ENCODE measurements at places on chromosomes 1 and 21.

GRCh38 chr1:173009597-173009996 is 41.1 kb downstream of the TNFSF18 start:
- no peak for DNase-seq

- DNase-seq: no peak
Observed at GRCh38 chr1:203373991-203374390, 23.1 kb upstream of the FMOD start.

DNA sequence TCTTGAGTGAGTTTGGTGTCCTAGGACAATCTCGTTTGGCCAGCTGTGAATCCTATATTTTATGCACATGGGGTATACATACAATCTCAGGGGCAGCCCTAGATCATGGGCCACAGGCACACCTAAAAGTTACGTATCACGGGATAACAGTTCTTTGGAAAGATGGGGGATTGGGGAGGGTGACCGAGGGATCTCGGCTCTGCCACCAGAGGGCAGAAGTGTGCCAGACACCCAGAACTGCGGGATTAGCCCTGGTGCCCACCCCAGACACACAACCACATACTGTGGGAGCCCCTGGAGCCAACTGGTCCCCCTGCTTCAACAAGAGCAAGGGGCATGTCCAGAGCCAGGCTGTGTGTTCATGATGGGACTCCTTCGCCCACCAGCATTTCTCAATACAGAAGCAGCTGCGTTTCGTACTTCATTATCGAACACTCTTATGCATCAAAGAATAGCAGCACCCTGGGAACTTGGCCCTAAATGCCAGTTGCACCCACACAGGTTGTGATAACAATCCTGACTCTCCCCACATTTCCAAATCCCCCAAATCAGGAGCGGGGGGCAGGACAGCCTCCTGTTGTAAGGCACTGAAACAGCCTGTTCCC is 37.4 kb downstream of the TMCO4 start:
- peak; percentile 13 for DNase-seq

DNA sequence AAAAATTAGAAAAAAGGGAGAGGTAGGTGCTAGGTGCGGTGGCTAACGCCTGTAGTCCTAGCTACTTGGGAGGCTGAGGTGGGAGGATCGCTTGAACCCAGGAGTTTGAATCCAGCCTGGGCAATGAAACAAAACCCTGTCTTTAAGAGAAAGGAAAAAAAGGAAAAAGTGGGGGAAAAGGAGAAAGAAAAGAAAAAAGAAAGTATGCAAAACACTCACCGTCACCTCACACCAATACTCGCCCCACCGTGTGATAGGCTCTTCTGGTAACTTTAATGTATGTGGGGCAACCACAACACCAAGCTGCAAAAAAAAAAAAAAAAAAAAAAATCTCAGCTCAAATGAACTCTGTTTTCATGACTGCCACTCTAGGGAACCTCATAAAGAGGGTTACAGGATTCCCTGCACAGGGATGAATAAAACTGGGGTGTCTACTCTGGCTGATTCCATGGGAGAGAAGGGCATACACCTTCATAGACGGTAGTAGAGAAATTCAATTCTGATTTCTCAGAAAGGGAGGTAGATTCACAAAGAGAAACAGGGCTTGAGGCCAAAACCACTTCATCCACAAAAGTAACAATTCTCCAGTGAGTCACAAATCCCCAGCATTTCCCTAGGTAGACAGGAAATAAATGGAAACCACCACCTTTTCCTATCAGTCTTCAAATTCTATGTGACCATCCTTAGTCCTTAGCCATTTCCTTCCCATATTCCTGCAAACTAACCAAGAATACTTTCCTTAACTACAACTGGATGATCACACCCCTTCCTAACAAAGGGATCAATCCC is 2.5 kb downstream of the MRPL9 start:
- DNase-seq: no peak

DNA sequence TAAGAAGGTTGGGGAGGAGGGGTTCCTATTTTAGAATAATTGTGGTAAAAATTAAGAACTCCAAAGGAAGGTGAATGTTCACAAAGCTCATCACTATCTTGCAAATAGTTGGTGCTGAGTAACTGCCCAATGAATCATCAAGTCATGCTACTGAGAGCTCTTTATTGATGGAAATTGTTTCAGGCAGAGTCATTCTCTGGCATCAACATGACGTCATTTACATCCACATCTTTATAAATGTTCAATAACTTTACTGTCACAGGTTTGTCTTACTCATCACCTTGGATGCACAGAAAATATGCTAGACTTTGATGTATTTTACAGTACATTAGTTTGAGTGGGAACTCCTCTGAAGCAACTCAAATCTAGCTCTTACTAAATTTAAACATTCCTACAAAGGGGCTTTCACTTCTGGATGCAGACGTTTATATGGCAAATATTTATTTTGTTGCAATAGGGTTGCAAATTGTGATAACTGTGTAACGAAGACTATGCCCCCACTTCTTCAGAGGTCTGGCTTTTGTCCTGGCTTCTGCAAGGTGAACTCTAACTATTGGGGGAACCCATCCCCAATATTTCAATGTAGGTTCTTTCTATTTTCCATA is 273.7 kb upstream of the AJAP1 start:
- no peak for DNase-seq

DNA sequence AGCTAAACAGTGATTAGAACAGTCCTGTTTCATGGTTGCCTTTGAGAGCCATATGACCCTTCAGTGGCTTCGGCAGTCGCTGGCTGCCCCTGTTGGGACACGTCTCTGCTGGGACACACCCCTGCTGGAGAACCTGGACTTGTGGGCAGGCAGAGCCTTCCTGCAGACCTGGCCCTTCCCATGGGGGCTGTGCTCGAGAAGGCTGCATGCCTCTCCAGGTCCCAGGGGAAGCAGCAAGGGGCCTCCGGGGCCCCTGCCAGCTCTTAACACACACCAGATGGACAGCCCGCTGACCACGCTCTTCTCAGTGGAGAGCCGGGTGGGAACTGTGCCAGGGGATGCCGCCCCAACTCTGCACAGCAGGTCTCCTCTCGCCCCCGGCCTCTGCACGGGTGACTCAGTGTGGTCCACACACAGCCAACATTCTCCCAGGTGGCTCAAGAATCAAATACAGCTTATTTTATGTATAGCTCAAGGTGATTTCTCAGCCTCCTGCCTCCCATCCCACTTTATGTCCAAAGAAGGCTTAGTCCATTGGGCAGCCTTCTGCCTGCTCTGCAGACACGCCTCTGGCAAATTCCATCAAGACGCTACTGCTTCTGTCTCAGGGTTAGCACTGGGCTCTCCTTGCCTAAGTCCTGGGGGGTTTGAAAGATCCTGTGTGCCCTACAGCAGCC is 450.8 kb downstream of the KIF26B start:
- DNase-seq: no peak

GRCh38 chr21:26881504-26882228 is 36.5 kb upstream of the ADAMTS1 start:
- no peak for DNase-seq

- no peak for DNase-seq
Observed at GRCh38 chr1:45304311-45305081, 22.2 kb upstream of the HPDL start.

- no peak for DNase-seq
Observed at GRCh38 chr1:75234562-75234961, 100.4 kb downstream of the LHX8 start.

- peak; percentile 66 for DNase-seq
Observed at GRCh38 chr1:200971955-200972711, 51.4 kb downstream of the KIF21B start.

GRCh38 chr1:201184307-201185122 is 6.1 kb upstream of the IGFN1 start:
- no peak for DNase-seq

GRCh38 chr21:19608101-19608621 is 1204.6 kb upstream of the TMPRSS15 start:
- no peak for DNase-seq

GRCh38 chr1:154062309-154062708 is 71.7 kb downstream of the RPS27 start:
- DNase-seq: no peak

DNA sequence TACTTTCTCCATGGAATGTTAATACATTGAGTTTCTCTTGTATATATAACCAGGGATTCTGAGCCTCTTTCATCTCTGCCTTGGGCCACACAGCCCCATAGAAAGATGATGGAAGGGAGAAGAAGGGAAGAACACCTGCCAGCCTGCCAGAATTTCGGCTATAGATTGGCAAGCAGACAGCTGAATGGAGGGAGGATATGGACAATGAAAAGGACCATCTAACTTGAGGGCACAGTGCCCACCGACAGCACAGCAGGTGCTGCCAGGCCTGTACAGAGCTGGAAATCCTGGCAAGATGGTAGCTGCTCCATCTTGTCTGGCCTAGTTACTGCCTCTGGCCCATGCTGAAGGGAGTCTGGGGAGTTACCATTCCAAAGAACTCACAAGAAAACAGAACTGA is 244.3 kb downstream of the FGGY start:
- no peak for DNase-seq

- DNase-seq: no peak
Observed at GRCh38 chr1:228281631-228282328, 73.9 kb downstream of the OBSCN start.

DNA sequence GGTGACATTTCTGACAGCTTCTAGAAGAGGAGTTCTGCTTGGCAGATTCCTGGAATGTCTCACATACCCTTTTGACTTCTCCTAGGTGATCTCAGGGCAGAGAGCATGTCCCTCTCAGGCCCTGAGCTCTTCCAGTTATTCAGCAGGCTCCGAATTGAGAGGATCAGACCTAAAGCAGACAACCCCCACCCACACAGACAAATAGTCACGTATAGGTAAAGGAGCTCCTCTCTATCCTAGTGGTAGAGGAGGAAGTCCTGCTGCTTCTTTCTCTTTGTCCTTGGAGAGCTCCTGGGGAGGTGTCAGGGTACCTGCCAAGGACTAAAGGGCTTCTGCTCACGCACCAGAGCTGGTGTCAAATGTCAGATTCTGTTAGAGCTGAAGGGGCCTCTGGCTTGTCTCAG is 128.1 kb downstream of the IER5 start:
- DNase-seq: no peak

DNA sequence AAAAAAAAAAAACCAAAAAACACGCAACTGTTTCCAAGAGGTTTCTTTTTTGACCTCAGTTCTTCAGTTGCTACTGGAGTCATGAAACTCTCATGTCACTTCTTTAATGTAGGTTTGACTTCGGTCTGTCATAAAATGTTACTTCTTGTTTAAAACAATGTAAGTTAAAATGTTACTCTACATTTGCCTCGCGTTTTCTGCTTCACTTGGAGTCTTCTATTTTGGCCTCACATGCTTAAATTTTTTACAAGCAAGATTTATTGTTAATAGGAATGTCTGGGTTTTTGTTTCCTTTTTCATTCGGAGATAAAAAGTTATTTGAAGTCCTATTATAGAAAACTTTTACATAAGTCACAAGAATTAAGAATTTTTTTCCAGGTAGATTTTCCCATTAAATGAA is 880.2 kb downstream of the LTN1 start:
- no peak for DNase-seq

DNA sequence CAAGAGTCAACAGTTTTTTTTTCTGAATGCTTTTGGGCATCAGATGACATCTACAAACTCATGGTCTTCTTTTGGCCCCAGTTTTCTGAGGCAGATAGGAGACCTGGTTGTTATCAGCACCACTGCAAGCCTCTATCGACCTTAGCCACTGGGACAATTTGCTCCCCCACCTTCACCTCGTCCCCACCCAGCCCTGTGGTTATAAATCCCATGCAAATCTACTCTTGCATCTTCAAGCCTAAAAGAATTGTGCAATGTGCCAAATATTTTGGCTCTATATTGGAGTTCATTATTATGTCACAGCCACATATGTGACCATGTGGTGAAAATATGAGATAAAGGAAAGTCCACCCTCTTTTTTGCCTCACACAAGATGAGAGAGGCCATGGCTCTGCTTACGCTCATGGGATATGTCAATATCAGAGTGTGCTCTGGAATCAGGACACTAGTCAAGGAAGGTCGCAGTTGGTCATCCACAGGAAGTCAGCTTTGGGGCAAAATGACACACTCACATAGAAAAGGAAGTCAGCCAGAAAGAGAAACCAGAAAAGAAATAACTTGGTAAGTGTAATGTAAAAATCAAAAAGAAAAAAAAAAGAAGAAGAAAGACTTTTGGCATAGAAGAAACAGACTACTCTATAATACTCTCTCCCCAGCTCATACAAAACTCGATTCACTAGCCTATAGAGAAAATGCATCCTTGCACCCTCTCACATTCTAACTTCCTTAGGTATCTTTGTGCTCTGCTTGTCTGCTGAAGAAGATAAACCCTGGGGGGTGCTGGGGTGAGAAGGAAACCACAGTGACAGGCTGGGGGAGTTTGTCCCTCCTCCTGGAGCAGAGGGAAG is 21.2 kb downstream of the SLC30A10 start:
- no peak for DNase-seq

DNA sequence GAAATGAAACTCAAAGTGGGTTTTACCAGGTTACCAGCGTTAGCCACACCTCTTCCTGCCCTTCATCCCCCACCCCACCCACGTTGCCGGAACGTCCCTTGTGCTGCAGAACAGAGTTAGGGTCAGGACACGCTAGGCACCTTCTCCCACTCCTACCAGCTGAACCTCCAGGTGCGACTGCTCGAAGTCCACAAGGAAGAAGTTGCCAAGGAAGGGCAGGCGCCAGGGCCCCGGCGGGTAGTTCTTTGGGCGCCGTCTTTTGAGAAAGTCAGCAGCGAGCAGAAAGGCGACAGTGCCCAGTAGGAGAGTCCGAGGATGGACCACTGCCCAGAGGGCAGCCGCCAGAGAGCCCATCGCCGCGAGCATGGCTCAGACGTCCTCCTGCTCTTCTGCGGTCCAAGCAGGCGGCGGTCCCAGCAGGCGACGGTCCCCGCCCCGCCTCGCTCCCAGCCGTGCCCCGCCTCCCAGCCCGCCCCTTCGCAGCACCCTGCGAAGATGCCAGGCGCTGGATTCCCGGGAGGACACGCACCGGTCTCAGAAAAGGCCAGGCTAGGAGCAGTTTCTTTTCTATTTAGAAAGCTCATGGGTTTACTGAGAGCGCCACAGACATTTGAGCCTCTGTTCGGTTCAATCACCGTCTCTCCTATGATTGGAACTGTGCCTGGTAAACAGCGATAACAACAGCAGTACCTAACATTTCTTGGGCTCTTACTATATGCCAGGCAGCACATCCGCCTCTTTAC is at the start of gene CYP2J2:
Gene CYP2J2, minus strand, starts transcription at position 393 of the 743 bp plus-strand sequence. Its CDS starts 27 bp downstream, at position 366.
- DNase-seq: peak; percentile 17

- no peak for DNase-seq
Observed at GRCh38 chr1:185603158-185603557, 131.0 kb upstream of the HMCN1 start.

GRCh38 chr1:244302876-244303609 is 148.7 kb downstream of the ADSS2 start:
- DNase-seq: no peak

GRCh38 chr1:245652660-245653427 is 498.1 kb downstream of the KIF26B start:
- no peak for DNase-seq

- no peak for DNase-seq
Observed at GRCh38 chr1:158998037-158998780, 11.5 kb upstream of the IFI16 start.

GRCh38 chr21:31490443-31490842 is 146.4 kb upstream of the TIAM1 start:
- DNase-seq: no peak

Data from CD4-positive, alpha-beta T cell treated with Interleukin-2 at 100 ng/mL for 4 hours (primary cell).